Jurkat, Clone E6-1 (cell line): ENCODE measurements at places on chromosomes 5 and 9.

DNA sequence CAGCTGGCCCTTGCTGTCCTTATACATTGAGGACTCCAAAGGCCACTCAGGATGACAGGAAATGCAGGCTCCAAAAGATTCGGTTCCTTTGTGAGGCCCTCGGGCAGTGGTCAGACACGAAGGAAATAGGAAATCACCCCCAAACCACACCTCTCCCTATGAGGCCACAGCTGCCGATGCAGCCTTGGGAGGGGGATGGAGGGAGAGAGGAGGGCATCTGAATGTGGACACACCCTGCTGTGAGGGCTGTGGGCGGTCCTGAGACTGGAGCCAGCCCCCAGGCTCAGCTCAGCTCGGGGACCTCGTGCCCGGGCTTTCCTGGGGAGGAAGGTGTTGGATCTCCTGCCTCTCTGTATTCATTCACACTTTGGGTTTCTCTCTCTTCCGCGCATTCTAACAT is 2.7 kb upstream of the CLPTM1L start:
- DNase-seq, result no peak

DNA sequence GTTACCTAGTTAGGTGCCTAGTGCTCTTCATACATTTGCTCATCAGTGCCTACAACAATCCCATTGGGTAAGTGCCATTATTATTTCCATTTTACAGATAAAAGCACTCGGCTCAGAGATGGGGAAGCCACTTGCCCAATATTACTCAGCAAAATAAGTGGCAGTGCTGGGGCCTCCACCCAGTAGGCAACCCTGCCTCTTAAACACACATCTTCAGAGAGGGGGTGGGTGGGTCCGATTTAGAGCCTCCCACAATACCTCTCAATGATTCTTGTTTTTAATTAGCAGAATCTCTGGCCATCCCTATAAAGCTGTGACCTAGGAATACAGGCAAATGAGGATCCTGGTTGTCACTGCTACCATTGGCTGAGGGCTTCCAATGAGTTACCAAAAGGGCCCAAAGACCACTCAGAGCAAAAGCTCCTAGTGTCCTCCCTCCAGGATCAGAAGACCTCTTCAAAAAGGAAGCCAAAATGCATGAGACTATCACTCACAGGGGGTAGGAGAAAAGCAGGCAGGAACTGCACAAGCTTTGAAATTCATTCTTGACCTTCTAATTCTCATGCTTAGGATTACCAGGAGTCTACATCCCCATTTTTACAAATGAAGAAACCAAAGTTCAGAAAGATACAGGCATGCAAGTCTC is 36.1 kb upstream of the UBE2D2 start:
- DNase-seq, result no peak

GRCh38 chr5:39399135-39400036 is 25.4 kb downstream of the DAB2 start:
- DNase-seq, result no peak

DNA sequence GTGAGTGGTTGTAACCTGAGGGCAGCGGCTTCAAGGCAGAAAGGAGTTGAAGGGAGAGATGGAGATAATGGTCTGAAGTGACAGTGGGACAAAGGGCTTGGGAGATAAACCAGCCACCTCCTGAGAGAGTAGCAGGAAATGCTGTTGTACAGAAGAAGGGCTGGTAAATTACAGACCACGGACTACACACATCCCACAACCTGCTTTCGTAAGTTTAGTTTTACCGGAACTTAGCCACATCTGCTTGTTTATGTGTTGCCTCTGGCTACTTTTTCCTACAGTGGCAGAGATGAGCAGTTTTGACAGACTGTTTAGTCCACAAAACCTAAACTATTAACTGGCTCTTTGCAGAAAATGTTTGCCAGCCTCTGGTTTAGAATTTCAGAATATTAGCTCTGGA is 269.5 kb downstream of the ARHGEF28 start:
- DNase-seq, result peak; percentile 22

DNA sequence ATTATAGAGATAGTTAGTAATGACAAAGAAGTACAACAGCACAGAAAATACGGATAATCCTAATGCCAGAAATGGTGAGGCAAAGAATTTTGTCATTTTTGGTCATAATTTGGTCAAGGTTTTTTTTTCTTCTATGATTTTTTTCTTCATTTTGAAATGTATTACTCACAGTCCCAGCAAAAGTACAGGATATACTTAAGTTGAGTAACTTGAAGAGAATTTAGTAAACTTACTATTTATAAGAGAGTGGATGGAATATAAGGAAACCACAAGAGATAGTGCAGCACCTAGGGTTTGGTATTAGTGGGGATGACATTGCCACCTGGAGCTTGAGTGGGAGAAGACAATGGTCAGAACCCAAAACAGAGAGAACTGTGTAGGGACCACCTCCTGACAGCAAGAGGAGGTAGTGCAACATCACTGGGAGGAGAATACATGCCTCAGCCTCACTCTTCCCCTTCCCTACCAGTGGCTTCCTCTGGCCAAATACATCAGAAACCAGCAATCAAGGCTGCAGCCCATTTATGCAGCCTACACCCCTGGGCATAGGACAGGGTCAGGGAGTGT is 434.5 kb upstream of the TRPC7 start:
- DNase-seq, result no peak

- no peak for DNase-seq
Measured at GRCh38 chr5:29077451-29077850, 2039.1 kb upstream of the CDH9 start.

- DNase-seq, result no peak
Measured at GRCh38 chr9:125549891-125550885, 156.8 kb downstream of the MAPKAP1 start.

- DNase-seq, result no peak
Measured at GRCh38 chr9:18338042-18338441, 135.9 kb upstream of the ADAMTSL1 start.

DNA sequence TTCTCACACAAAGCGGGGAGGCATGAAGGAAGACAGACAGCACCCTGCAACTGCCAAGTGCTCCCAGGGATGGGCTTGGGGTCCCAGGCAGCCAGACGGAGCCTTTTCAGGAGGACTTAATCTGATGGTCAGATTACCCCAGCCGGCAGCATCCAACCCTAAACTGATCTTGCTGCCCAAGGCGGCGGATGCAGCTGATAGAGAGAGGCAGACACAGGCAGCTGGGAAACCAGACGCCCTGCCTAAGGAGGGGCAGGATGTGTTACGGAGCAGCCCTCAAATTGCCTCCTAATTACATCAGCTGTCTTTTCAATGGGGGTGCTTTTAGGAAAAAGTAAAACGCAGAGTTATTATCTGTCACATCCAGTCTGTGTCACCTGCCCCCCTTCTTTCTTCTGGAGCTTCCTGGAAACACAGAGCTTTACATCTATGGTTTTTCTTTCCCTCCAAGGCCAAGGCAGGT is 190.9 kb upstream of the PANK3 start:
- no peak for DNase-seq

GRCh38 chr9:81312346-81312745 is 377.0 kb downstream of the TLE1 start:
- no peak for DNase-seq

GRCh38 chr9:129776938-129777768 is 24.3 kb upstream of the PTGES start:
- peak; percentile 39 for DNase-seq

GRCh38 chr5:151196556-151197290 is 27.2 kb downstream of the CCDC69 start:
- peak; percentile 86 for DNase-seq

DNA sequence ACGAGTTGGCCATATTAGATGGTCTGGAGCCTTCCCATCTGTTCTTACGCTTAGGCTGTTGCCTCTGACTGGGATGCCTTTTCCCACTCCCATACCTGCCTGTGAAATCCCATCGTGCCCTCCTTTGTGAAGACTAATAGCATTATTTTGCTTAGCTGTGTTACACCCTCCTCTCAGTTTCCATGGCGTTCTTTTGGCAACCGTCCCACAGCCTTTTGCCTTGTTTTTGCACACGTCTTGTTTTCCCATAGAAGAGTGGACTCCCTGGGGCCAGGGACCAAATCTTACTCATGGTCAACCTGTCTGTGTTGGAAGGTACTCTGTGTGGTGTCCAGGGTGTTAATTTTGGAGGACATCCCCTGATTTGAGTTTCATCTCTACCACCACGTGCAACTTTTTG is 242.1 kb downstream of the HSPA4 start:
- DNase-seq, result no peak

DNA sequence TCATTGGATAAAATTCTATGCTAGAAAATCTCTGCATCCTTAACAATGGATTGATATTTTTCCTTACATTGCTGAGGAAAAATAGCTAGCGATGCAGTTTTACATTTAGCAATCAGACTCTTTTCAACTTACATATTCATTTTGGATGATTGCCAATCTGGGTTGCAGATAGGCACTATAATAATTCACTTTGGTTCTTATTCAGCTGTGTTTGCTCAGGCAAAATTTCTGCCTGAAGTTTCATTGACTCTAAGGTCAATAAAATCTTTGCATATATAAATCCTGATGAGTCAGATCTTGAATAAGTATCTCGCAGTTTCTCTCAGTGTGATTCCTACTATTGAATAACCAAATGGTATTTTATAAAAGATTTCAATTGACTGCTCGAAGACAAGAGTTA is 1105.8 kb downstream of the CDH18 start:
- DNase-seq, result no peak

DNA sequence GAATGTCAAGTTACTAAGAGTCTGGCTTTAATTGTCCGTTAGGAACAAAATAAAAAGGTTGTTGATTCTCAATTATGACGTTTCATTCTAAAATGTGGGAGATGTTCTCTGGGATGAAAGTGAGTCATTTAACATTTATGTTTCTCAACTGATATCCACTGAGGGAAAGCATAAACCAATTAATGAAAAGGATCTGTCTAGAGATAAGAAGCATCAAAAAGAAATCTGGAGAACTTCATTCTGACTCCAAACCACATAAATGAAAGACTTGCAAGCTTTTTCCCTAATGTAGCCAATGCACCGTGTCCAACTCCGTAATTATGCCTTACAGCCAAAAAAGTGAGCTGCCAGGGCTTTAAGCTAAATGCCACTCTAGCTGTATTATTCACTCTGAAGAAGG is 654.2 kb downstream of the TLE1 start:
- DNase-seq, result peak; percentile 68

GRCh38 chr5:177220576-177220975 is 82.9 kb downstream of the RAB24 start:
- DNase-seq, result no peak

DNA sequence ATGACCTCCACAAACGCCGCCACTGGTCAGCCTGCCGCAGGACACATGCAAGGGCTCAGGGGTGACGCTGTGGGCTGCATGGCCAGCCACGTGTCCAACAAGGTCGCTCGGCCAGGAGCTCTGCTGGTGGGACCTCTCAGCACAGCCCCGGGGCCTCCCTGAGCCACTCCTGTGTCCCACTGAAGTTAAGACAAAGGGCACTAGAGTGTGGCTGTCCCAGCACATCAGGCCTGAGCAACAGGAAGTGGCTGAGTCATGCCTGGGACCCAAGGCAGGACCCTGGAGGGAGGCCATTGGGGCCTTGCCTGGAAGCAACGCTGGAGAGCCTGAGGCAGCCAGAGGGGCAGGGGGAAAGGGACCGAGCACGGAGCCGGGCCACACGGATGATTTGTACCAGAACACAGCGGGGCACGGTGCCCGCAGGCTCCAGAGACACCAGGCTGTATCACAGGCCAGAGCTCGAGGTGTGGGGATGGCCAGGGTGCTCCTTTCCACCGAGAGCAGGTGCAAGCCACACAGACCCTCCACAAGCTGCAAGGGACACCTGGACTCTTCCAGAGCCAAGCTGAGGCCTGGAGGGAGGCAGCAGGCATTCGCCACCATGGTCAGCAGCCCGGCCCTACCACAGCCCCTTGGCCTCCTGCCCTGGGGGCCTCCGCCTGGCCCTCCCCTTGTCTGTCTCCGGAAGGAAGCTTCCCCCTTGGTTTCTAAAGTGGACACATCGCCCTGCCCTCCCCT is 6.5 kb upstream of the TMEM210 start:
- DNase-seq, result no peak

- DNase-seq, result no peak
Measured at GRCh38 chr5:120231563-120231962, 232.5 kb upstream of the PRR16 start.

- DNase-seq, result no peak
Measured at GRCh38 chr9:83005963-83006362, 57.0 kb downstream of the RASEF start.

DNA sequence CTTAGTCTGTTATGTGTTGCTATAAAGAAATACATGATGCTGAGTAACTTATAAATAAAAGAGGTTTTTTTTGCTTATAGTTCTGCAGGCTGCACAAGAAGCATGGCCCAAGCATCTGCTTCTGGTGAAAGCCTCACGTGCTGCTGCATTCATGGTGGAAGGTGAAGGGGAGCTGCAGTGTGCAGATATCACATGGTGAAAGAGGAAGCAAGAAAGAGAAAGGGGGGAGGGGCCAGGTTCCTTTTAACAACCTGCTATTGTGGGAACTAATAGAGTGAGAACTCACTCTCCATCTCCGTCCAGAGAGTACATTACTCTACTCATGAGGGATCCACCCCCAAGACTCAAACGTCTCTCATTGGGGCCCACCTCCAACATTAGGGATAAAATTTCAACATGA is 12.5 kb upstream of the PARP8 start:
- no peak for DNase-seq

DNA sequence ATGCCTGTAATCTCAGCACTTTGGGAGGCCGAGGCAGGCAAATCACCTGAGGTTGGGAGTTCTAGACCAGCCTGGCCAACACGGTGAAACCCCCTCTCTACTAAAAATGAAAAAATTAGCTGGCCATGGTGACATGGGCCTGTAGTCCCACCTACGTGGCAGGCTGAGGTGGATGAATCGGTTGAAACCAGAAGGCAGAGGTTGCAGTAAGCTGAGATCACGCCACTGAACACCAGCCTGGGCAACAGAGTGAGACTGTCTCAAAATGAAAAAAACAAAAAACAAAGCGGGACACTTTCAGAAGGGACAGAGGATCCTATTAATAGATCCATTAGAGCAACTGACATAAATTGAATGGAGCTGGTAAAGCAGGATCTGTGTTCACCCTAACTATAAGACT is 89.6 kb upstream of the SGCD start:
- DNase-seq, result no peak

DNA sequence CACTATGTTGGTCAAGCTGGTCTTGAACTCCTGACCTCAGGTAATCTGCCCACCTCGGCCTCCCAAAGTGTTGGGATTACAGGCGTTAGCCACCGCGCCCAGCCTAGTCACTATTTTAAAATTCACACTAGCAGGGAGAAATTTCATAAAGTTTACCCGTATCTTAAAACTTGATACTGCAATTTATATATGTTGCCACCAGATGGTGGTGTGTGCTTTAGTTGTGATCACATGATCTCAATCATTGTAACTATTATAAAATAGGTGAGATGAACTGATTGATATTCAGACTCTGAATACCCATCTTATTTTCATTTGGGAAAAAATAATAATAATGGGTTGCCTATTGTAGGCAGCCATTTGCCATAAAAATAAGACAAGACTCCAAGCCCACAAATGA is 1330.4 kb upstream of the WWC1 start:
- no peak for DNase-seq

- no peak for DNase-seq
Measured at GRCh38 chr5:56565283-56565615, 250.1 kb upstream of the MAP3K1 start.

GRCh38 chr5:137367951-137368350 is 131.2 kb downstream of the SPOCK1 start:
- DNase-seq, result no peak

- DNase-seq, result no peak
Measured at GRCh38 chr5:154005648-154006047, 33.1 kb downstream of the FAM114A2 start.
